ENCODE measurements at places on chromosomes 12 and 14.
A peak's percentile ranks its signal among the peaks of the same experiment; 100 is the strongest.

DNA sequence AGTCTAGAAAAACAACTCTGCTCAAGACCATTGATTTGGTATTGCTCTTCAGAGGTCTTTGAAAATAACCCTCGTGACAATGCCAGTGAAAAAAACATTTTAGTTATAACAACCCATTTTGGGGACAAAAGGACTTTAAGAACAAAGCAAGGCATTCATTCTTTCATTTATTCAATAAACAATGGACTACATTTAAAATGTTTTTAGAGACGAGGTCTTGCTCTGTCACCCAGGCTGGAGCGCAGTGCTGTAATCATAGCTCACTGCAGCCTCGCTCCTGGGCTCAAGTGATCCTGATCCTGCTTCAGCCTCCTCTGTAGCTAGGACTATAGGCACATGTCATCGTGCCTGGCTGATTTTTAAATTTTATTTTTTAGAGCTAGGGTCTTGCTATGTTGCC lies 7.7 kb upstream of the KICS2 start:
- no peak for DNase-seq

DNA sequence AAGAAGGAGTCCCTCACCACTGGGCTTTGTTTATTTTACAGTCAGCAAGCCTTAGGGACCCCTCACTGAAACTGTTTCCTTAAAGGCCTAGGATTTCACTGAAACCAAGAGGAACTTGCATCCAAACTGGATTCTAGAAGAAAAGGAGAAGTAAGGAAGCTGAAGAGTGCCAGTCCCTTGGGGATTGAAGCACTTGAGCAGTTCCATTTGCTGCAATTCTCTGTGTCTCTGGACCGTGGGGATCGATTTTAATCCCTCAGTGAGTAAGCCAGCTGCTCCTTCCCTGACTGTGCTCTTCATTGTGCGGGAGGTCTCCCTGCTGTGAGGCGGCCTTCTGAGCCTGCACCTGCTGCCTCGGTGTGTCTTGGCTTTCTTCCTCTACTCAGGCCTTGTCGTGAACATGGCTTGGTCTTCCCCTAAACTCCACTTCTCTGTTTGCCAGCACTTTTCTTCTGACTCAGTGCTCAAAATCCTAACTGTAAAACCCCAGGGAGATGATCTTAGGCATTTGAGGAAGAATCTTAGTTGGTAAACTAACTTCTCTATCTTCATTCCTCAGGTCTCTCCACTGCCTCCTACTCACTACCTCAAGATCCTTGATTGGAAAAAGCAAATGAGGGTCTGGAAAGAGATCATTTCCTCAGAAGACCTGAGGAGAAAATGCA lies 132.6 kb downstream of the SLC38A6 start:
- DNase-seq = no peak

- no peak for DNase-seq
Observed at GRCh38 chr14:24377657-24378056, 9.7 kb downstream of the NFATC4 start.

GRCh38 chr12:130683811-130684210 lies 32.3 kb downstream of the RIMBP2 start:
- DNase-seq = no peak

DNA sequence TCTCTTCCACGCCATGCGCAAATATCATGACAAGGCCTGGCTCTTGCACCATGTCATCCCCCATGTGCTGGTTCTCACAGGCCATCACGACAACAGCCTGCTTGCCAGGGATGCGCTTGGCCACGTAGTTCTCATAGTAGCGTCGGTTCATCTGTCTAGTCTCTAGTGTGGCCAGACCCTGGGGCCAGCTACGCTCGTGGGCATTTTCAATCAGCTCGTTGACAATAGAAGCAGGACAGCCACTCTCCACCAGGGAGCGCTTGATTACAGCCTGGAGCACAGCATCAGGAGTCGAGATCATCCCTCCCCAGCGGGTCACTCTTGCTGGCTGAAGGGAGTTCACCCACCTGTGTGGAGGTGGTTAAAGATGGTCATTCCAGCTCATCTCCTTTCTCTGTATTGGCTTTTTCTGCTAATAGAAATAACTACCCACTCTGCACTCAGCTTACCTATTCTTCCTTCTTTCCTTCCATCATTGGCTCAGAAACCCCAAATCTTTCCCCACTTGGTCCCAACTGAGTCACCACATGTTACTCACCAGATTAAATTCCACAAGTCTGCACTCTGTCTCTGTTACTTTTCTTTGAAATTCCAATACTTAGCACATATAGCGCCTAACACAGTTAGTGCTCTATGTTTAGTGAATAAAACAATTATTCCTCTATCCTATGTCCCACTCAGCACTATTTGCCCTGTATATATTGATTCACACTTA lies 15.1 kb downstream of the RNF41 start:
- no peak for DNase-seq

DNA sequence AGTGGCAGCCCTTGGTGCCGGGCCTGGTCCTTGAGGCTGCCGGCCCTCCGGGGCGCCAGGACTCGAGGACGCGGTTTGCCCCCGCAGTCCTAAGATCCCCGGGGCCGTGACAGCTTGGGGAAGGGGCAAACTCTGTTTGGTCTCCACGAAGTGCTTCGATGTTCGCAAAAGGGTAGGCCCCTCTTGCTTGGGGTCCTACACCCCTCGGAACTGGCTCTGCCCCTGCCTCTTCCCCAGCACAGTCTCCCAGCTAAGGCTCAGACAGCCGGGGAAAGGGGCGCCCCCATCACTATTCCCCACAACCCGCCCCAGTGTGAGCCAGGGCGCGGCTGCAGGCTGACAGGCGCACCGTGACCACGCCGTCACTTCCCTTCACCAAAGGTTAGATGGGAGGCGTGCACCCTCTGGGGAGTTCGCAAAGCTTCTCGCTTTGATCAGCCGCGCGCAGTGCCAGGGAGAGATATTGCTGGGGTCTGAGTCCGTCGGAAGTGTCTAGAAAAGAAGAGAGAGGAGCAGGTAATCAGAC lies 7.2 kb upstream of the OTX2 start:
- no peak for DNase-seq

DNA sequence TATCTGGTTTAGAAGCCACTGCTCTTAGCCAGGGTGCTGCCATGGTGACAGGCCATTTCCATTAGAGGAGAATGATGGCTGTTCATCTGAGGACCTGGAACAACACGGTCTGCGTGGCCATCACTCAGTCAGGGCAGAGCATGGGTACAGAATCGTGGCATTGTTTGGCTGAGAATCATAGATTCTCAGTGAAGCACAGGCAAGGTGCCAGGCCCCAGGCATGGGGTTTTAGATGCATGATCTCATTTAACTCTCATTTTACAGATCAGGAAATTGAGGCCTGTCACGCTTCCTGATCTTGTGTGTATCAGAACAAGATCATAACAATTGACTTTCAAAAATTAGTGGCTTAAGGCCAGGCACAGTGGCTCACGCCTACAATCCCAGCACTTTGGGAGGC lies 26.8 kb upstream of the IRF2BPL start:
- no peak for DNase-seq

GRCh38 chr12:116777245-116777644 lies 39.1 kb downstream of the RNFT2 start:
- no peak for DNase-seq

DNA sequence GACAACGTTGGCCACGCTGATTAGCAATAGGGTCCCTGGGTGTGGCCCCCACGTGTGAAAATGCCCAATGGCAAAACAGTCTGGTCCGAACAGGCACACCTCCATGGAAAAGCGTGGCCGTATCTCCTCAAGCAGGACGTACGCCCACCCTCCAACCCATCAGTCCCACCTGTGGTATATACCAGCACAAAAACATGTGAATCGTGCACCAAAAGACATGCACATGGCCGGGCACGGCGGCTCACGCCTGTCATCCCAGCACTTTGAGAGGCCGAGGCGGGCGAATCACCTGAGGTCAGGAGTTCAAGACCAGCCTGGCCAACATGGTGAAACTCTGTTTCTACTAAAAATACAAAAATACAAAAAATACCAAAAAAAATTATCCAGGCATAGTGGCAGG lies 14.9 kb upstream of the SFSWAP start:
- DNase-seq = no peak

DNA sequence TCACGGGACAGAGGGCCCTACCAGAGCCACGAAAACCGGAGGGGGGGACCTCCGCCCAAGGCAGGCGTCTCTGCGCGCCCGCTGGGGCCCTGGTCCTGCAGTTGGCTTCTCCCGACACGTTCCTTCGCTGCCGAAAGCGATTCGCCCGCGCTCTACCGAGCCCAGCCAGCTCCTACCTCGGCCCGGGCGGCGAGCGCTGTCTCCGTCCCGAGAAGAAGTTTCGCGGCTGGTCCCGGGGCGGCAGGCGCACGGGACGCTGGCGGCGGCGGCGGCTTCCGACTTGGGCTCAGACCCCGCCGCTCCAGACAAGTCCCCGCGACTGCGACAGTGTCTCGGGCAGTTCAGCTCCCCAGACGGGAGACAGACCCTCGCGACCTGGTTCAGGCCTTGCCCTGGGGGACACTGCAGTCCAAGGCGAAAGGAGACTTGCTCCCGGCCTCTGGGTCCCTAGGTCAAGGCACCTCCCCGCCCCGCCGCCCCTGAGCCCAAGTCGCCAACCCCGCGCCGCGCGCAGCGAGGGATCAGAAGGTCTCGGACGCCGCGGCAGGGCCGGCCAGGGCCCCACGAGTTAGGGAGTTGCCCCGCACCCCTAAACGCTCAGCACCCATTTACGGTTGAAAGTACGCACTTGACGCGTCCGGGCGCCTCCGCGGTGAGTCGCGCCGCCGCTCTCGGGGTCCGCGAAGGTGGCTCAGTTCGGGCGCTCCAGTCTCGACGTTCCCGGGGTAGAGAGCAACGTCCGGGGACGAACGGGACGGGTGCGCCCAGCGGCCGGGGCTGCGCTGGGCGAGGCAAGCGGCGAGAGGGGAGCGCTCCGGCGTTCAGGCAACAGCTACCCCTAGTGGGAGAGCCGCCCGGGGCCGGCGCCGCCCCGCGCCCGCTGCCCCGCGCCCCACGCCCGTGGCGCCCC lies 1.4 kb upstream of the DIO3 start:
- DNase-seq = no peak

- peak; percentile 95 for DNase-seq
Observed at GRCh38 chr14:65102441-65103149, at the start of gene MAX. Gene MAX, minus strand, starts transcription at chr14:65102517. Its CDS starts 178 bp downstream, at chr14:65102339.

DNA sequence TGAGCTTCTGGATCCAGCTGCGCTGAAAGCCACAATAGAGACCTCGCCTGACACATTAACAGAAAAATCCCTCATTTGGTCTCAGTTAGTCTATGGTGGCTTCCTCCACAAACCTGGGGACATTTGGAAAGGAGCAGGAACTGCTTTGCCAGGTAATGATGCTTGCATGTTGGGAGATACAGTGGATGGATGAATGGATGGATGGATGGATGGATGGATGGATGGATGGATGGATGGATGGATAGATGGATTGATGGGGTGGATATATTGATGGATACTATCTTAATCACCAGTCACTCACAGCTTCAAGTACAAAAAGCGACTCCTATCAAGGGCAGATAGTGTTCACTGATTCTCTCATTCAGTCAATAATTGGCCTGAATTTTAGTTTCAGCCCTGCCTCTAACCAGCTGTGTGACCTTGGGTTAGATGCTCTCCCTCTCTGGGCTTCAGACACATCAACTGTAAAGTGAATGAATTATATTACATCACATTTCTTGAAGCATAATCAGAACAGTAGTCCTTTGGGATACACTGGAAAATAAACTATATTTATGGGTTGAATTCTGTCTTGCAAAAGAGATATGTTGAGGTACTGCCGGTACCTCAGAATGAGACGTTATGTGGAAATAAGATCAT lies 29.3 kb downstream of the MAP1LC3B2 start:
- DNase-seq = no peak

- DNase-seq = no peak
Observed at GRCh38 chr12:59904874-59905521, 309.2 kb downstream of the SLC16A7 start.

GRCh38 chr12:45234139-45234865 lies 18.4 kb downstream of the ANO6 start:
- DNase-seq = no peak

GRCh38 chr12:126770188-126770587 lies 1496.8 kb upstream of the TMEM132C start:
- DNase-seq = no peak

DNA sequence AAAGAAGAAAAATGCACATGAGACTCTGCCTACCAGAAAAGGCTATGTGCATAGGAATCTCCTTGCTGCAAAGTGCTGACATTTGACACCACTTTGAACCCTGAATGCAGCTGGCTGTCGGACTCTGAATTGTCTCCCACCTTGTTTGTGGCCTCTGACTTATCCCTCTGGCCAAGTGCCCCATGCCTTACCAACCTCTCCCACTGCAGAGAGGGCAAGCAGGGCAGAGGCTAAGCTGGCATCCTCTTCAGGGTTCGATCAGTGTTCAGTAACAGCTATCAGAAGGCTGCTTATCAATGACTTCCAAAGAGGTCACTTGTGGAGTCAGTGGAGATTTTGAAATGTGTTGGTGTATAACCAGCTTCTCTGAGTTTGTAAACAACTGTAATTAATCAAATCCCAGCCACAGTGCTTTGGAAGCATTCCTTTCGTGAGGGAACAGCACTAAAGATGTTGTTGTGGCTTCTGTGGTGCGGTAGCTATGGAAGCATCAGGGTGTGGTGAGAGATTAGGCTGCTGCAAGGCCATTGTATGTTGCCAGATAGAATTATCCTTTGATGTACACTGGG lies 22.6 kb upstream of the BMP4 start:
- DNase-seq = no peak

GRCh38 chr12:91007531-91008290 lies 2.9 kb upstream of the EPYC start:
- DNase-seq = no peak

GRCh38 chr14:52244328-52244727 lies 23.2 kb upstream of the PTGDR start:
- no peak for DNase-seq

GRCh38 chr14:71362282-71362681 lies 455.0 kb downstream of the PCNX1 start:
- no peak for DNase-seq

DNA sequence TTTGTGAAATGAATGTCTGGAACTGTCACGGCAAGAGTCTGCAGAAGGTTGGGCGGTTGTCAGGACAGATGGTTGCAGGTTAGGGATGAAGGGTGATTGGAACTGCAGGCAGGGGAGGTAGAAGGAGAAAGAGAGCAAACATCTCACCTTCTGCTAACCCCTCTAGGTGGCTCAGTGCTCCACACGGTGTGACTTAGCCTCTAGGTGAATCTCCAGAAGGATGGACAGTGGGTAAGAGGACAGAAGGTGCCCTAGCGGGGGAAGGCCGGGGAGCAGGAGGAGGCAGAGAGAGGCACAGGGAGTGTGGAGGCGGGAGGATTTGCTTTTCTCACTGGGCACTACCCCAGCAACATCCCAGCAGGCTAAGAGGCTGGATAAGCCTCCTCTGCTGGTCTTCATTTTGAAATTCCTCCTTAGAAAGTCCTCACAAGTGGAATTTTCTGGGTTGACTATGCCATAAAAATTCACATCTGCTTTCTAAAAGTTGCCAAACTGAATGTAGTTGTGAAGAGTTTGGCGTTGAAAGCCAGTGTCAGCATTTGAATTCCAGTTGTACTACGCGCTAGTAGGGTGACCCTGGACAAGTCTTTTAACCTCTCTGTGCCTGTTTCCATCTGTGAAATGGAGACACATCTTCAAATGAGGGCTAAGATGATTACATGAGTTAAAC lies 10.7 kb upstream of the GPR68 start:
- peak; percentile 47 for DNase-seq

All from cerebellar nuclear complex (tissue), 1 donor.